ENCODE measurements at places on chromosomes 2 and 18.

- no peak for DNase-seq
Observed at GRCh38 chr2:37287966-37288365, 36.7 kb downstream of the PRKD3 start.

DNA sequence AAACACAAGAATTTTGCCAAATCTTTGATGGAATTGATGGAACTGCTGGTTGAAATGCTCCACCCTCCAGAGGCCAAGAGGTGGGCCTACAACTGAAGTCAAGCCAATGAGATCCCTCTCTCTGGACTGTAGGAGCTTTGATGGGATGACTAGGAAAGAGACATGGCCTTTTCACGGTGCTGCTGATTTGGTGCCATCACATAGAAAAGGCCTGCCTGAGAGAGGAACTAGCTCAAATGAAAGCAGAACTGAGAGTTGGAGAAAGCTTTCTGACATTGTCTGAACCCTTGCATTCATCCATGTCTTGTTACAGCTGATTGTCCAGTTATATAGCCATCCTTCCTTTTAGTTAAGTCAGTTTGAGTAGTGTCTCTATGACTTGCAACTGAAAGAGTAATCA, 283.8 kb upstream of the LYPD1 start:
- DNase-seq, result no peak

DNA sequence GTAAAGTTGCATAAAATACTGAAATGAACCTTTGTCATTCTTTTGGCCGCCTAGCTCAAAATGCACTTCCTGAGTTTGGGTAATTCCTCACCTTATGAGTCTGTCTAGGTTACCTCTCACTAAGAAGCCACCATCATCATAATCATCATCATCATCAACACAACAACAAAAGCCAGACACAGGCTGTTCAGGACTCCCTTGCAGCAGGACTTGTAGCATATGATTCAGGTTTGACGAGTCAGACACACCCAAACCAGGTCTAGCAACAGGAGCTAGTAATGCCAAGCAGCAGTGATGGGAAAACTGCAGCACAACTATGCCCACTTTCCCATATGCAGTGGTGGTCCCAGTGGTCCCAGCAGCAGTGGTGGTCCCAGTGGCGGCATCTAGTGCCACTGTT, 2.8 kb upstream of the SGO2 start:
- no peak for DNase-seq

DNA sequence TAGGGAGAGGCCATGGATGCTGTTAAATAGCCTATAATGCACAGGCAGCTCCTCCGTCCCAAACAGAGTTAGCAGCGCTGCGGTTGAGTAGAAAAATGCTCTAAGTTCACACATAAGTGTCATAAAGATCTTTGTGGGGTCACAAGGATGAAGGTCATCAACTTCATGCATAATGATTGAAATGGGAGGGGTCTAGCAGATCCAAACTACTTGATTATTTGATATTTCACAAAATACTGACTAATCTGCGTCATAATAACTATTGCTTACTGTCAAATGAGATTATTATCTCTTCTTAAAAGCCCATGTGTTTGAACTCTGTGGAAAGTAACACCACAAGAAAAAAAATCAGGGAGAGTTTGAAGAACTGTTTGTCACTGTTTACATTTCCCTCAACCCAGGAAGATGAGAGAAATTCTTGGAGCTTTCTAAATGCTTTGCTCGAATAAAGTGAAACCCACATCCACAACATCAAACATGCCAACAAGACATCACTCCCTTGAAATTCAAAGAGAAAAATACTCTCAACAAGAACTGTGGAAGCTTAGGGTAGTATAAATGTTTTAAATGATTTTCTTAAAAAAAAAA, 50.5 kb upstream of the CREB1 start:
- no peak for DNase-seq

DNA sequence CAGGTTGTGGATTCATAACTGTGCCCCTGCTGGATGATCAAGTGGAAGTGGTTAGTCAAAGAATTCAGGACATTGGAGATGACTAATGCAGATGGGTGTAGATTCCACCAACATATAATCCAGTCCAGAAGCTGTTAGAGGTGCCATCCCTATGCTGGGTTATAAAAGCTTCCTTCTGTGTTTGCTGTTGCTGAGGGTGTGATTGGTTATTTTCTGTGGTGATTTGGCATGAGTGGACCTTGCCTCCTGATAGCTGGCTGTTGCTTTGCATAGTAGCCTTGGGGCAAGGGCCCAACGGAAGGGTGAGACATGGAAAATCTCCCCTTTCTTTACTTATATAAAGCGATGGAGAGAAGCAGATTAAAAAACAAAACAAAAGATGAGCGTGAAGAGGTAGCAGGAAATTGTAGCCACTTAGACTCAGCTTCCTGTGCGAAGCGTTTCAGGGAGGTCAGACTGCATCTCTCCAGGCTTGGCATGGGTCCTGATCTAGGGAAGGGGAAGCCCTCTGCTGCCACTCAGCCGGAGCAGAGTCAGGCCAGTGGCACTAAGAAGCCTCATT, 190.4 kb downstream of the FMNL2 start:
- DNase-seq, result peak; percentile 20

DNA sequence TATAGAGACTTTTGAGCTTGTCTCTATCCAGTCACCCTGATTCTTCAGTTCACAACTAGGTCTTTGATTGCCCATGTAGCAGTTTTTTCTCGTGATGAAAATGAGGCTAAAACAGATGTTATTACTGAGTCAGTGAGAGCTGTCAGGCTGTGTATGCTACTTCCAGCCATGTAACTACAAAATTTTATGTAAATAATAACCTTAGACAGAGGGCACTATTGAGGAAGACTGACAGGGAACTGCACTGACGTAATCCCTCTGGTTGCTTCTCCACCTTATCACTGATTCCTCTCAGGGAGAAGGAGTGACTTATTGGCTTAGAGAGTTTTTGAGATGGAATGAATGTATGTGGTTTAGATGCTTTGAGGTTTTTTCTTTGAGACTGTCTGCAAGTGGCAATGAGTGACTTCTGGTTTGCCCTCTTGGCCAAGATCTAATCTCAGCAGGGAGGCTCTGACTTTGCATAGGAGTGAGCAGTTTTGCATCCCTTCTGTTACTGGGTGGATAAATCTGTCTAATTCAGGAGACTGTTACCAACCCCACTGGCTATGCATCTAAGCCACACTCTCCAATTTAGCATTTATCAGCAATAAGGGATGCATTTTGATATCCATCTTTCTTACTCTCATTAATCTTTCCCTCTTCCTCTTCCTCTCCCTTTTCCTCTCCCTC, 555.2 kb upstream of the FANCL start:
- DNase-seq, result no peak

GRCh38 chr2:66058675-66059074, 376.2 kb upstream of the MEIS1 start:
- no peak for DNase-seq

DNA sequence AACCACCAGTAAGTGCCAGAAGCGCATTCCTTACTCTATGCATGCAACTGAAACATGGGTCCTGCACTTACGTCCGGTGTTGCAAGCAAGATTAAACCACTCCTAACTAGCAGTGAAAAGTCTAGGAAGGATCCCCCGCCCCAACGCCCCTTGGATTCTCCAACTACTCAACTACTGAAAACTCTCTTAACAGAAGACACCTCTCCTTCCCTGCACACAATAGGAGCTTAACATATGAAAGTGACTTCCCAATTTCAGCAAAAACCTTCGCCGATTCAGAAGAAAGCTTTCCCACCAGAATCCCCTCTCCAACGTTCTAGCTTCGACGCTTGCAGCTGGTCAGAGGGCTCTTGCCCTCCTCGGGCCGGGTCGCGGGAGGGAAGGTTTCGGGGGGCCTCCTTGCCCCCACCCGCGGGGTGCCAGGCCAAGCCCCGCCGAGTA, 578 bp downstream of the IWS1 start:
- DNase-seq, result no peak

GRCh38 chr2:31166925-31167324, 28.7 kb upstream of the GALNT14 start:
- DNase-seq, result no peak

DNA sequence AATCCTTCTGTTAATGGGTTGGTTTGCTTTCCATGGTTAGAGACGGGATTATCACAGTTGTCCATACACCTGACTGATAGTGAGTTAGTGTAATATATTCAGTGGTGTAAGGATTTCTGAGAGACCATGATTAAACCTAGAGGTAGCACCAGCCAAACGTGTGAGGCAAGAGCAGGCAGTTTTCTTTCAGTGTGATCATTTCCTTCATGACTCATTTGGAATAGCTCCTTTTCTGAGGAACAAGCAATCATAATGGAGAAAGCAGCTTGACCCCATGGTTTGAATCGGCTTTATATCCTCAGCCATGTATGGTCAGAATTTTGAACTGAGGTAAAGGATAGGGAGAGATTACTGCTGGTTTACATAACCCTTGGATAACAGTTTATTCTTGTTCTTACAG, 2.9 kb downstream of the MXD1 start:
- peak; percentile 50 for DNase-seq

DNA sequence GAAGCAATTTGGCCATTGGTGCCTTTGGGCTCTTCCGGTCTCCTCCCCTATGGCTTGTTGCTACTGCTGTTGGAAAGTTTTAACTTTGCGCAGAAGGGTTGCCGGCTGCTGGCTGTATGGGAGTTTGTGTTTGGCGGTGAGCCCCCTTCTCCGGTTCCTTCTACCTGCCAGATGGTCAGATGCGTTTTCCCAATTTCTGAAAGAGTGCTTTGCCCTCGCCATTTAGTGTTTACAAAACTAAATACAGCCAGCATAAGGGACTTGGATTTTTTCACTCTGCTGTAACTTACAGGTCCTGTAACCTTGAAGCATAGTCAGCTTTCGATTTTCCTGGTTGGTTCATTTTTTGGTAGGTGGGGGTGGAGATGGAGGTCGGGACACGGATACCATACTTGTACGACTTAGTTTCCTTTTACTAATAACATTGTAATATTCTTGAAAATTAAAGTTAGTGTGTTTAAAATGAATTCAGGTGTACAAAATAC, 604 bp downstream of the COQ10B start:
- DNase-seq, result peak; percentile 69

GRCh38 chr2:62441421-62441820, 64.6 kb downstream of the TMEM17 start:
- DNase-seq, result no peak

DNA sequence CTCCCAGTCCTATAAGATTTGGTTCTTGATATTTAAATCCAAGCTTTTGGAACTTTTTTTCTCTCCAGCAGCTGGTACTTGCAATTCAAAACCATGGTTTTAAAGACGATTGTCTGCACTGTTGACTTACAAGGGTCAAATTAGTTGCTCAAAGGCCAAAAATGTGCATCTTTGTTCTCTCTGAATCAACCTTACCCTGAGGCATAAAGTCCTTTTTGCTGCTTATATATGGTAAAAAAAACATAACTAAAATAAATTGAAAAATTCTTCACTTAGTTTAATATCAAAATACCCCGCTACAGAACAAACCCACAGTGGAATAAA, 592.7 kb downstream of the XIRP2 start:
- DNase-seq, result no peak

DNA sequence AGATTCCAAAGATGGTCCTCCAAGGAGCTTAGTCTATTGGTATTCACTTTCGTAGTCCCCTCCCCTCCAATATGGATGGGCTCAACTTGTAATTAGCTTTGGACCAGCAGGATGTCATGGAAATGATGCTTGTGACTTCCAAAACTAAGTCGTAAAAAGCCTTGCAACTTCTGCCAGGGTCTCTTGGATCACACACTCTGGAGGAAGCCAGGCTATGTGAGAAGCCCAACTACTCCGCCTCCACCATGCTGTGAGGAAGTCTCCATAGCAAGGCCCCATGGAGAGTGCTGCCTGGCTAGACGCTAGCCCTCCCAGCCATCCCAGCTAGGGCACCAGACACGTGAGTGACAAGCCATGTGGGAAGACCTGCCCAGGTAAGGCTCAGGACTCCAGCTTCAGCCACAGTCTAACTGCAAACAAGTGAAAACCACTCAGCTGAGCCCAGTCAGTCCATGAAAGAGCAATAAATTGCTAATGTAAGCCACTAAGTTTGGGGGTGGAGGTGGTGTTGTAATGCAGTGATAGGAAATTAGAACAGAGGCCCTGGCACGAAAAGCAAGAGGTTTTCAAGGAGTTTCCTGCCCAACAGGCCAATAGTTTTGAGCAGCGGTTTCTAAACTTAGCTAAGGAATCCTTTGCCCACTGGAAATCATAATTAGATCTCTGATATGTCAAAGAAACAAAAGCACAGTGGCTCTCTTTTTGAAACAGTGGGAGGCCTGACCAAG, 77.5 kb upstream of the GLI2 start:
- no peak for DNase-seq

GRCh38 chr2:222535477-222535876, 111.1 kb downstream of the SGPP2 start:
- DNase-seq, result no peak

DNA sequence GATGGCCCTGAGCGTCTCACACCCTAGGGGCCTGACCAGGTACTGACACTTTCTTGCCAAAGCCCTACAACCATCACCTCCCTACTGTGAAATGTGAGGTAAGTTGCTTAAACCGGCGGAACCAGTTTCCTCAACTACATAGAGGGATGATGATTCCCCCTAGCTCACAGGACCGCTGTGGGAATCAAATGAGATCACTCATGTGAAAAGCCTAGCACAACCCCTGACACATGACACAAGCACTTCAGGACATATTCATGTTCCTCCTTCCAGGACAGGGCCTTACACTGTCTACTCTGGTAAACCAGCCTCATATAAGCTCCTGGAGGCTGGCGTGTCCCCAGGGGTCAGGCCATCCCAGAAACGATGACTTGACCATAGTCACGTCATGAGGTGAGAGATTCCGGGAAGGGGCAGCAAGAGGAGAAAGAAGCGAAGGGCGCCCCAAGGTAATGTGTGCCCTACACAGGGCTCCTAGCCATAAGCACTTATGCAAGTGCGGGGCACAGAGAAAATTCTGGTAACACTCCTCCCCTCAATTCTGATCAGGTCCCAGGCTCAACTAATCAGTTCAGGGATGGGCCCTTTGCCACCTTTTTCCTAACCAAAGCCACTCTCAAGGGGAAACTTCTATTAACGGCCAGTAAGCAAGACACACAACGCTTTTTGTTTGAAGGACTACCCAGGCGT, 49.5 kb downstream of the C2orf42 start:
- DNase-seq, result no peak

- DNase-seq, result no peak
Observed at GRCh38 chr2:133326652-133327397, 241.4 kb downstream of the NCKAP5 start.

GRCh38 chr2:64120008-64120407, 24.2 kb downstream of the PELI1 start:
- DNase-seq, result no peak

DNA sequence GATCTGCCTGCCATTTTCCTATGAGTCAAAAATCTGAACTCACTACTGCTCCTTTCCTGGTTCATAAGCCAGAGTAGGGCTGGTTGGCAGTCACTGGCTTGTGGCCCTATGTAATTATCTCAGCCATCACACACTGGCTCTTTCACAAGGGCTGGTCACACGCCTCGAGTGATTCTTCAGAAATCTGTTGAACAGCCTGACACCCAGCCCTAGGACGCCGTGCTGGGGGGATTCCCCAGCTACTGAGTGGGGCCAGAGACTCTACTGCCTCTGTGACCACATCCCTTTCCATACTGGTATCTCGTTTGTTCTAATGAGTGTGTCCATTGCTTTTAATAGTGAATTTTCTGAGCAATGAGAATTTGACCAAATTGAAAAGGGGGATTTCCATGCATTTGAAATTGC, 45.8 kb upstream of the RBM44 start:
- DNase-seq, result no peak
